T-helper 17 cell (primary cell): ENCODE measurements at places on chromosomes 11 and 22.

DNA sequence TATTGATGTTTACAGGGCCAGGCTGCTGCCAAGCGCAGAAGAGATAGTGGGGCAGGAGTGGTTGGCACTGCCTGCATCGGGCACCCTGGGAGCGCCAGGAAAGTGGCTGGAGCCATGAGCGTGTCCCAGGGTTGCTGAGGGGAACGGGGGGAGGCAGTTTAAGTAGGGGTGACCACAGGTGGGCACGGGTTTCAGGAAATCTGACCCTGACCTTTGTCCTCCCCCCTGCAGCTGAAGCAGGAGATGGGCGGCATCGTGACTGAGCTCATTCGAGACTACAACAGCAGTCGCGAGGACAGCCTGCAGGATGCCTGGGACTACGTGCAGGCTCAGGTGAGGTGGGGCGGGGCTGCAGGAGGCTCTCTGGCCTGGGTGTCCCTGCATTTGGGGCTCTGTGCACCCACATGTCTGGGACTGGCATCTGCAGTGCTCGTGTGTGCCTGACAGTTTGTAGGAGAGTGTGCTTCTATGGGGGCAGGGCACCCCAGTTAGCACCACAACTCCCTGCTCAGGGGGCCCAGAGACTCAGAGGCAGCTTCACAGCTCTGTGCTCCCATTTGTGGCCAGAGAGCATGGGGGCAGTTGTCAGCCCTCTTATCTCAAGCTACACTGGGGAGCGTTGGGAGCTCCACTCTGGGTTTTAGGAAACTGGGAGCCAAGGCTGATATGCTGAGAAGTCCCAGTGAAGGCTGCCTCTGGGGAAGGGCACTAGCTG, 49.7 kb downstream of the CD82 start:
- DNase-seq, result no peak

- no peak for DNase-seq
Measured at GRCh38 chr11:26931248-26931631, 62.7 kb upstream of the FIBIN start.

DNA sequence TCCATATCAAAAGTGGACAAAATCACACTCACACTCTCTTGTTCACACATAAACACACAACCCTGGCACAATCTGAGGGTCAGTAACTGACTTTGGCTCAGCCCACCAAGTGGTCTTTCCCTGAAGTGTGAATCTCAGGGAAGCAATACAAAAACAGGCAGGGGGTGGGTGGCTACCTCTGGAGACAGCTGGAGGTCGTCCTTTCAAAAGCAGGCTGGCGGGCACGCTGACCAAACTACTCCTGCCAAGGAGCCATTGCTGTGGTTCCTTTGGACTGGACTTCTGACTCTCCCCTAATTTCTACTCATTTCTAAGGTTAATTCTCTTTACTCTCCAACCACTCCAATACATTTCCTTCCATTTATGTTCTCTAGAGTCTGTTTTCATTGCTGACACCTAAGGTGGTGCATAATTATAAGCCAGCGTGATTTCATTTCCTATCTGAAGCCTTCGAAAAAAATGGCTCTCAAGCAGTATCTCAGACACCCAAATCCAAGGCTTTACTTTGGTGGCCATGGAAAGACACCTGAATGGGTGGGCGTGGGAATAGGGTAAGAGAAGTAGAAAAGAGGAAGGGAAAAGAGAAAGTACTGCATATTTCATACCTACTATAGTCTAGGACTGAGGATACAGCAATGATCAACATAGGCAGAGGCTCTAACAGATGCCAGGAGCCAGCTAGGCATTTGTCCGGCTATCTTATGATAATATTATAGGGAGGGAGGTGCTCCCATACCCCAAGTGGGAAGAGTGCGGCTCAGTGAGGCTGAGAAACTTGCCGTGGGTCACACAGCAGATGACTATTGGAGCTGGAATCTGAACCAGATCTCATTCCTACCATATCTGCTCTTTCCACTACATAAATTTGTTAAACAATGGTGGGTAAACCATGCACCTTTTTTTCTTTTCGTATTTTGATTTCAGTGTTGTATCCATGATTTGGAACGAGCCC, 22.0 kb downstream of the FZD4 start:
- DNase-seq, result no peak

- DNase-seq, result no peak
Measured at GRCh38 chr22:46446799-46447198, 90.6 kb downstream of the CELSR1 start.

GRCh38 chr11:22539821-22540256, 85.8 kb downstream of the FANCF start:
- DNase-seq, result no peak

DNA sequence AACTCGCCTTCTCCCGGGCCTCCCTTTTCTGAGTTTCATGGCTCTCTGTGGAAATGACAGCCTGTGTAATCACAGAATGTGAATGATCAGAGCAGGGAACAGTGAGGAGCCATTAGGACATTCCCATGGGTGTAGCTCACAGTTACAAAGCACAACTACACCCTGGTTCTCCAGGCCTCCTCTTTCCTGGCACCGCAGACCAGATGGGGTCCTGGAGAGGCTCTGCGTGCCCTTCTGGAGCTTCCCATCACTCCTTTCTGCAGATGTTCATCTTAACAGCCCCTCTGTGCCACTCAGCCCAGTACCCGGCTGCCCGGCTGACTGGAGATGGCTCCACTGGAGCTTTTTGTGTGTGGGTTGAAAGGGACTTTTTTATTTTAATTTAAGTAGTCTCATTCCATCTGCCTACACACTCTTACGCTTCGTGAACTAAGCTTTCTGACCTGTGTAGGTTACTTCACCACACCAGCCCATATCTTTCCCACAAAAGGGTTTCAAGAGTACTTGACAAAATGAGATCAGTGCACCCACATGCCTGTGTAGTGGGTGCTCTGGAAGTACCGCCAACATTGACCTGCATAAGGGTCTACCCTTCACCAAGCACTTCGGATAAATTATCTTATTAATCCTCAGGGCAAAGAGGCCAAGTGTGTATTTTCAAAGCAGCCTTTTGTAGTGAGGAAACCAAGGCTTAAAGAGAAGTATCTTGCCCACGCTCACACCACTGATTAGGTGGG, 29.8 kb downstream of the SREBF2 start:
- no peak for DNase-seq

DNA sequence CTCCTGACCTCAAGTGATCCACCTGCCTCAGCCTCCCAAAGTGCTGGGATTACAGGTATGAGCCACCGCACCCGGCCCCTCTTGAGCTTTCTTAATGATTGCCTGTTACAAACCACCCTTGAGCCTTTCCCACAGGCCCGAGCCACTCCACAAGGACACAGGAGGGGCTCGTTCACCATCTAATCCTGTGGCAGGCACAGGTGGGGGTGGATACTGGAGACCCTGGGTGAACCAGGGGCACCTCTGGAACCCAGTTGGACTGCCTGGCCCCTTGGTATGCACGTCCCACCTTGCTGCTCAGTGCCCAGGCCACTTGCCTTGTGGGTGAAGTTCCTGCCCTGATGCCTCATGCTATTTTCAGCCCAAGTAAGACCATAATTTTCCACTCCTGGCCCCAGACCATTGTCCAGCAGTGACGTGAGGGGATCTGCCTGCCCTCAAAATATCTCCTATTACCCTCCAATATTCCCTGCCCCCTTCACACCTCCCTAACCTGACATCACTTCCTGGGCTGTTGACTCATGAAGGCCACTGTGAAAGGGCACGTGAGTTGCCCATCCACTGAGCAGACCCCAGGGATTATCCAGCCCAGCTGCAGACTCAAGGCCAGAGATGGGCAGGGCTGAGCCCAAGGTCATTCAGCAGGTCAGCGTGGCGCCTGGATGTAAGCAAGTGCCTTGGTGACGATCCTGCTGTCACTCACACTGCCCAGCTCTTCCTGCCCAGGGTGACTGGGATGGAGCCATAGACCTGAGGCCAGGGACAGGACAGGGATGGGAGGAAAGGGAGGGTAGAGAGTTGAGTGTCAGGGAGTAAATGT, 19.6 kb downstream of the P2RY2 start:
- no peak for DNase-seq

- DNase-seq, result no peak
Measured at GRCh38 chr11:130437848-130438247, 9.4 kb upstream of the ADAMTS8 start.

- DNase-seq, result no peak
Measured at GRCh38 chr11:114321621-114322257, 25.5 kb downstream of the NNMT start.

GRCh38 chr11:45662665-45663485, 2.5 kb downstream of the CHST1 start:
- DNase-seq, result no peak

DNA sequence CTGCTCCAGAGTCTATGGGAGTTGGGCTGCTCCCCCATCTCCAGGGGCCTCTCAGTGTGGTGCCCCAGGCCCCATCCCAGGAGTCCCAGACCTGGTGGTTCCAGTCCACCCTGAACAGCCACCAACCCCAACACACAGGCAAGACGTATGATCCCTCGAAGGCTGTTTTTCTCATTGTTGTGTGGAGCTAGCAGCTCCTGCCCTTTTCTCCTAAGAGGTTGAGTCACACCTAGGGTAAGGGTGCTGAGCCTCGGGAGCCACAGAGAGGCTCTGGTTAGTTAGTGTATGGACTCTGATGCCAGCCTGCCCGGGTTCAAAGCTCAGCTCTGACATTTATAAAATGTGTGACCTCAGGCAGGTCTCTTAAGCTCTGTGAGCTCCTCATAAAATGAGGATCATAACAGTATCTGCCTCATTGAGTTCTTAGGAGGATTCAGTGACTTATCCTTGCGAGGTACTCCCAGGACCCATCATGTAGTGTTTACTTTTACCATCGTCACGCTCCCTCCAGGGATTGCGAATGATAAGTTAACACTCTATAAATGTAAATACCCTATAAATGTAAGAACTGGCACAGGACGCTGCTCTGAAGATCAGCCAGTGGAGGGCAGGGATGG, 47.2 kb downstream of the FBLN1 start:
- no peak for DNase-seq

DNA sequence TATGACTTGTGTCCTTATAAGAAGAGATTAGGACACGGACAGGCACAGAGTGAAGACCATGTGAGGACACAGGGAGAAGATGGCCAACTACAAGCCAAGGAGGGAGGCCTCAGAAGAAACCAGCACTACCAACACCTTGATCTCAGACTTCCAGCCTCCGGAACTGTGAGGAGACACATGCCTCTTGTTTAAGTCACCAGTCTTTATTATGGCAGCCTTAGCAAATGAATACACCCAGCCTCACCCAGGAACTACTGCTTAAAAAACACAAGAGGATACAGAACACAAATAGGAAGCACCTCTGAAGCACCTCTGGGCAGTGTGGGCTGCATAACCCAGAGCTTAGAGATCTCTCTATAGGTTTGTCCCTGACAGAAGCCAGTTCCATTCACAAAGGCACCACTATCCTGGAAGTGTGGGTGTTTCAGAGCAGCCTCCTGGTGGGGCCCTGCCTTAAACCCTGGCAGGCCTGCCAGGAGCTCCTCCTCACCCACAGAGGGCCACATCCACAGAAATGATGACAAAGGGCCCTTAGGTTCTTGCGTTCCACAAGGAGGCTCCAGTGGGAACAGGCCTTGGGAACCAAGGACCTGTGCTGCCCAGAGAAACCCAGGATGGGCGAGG, 58.8 kb downstream of the CHRDL2 start:
- DNase-seq, result no peak

GRCh38 chr11:126072801-126073594, 10.3 kb upstream of the CDON start:
- no peak for DNase-seq

DNA sequence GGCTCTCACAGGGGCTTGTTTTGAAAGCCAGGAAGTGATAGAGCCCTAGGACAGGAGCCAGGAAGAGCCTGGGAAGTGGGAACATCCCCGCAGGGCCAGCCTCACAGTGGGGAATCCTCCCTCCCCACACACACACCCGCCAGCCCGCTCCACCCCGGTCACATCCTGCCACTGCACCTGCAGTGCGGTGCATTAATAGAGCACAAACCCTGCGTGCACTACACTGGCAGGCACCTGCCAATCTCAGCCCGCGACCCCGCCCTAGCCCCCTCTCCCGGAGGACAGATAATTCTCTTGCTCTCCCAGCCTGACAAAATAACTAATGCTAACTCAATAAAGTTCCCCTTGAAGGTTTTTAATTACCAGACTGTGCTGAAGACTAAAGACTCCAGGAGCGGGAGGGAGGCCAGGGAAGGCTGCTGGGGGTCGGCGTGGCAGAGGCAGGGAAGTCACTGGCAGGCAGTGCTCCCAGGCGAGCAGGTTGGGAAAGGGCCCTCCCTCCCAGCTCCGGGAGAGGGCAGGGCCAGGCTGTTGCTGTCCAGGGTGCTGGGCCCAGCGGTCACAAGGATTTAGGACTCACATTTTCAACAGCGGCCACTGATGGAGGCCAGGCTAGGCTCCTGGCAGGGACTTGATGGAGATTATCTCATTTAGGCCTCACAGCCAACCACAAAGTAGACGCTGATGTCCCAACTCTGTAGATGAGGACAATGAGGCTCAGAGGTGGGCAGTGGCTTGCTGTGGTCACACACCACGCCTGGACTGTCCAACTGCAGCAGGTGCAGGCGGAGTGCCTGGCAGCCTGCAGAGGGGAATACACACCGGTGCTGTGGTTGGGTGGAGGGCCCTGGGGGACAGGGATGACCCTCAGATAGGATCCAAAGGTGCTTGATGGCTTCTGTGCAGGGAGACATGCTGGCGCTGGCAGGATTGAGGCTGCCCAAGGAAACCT, 23.9 kb upstream of the TCF20 start:
- DNase-seq, result no peak

- DNase-seq, result no peak
Measured at GRCh38 chr11:115636753-115637527, 132.7 kb upstream of the CADM1 start.

DNA sequence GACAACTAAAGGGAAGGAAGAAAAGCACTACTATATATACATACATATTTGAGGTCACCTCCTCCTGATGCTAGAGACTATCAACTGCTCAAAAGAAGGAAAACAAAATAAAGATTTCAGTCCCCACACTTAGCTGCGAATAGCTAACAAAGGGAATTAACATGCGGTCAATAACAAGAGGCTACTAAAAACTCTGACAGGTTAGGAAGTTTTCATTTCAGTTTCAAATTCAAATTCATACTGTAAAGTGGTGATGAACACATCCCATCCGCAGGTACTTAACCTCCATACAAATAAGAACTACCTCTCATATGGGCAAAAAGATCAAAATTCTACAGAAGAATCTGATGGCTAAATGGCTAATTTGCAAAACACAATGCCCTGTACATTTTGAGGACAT, 2.6 kb downstream of the NAP1L4 start:
- DNase-seq, result no peak

DNA sequence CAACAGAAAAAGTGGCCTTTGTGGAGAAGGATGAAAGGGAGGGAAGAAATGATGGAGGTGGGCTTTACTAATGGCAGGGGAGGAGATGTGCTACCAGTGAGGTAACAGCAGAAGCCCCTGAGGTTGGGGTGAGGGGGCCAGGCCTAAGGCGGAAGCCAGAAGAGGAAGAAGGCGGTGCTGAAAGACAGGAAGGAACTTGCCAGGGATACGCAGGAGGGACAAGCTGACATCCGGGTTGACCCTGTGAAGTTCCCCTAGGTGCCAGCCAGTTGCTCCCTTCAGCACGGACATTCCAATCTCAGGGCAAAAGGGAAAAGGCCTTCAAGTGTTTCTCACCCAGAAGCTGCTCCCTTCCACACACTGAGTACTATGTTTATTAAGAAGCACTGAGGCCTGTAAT, 2.3 kb upstream of the TIRAP start:
- no peak for DNase-seq
